ENCODE measurements at places on chromosomes 16 and 17.
A peak's percentile ranks its signal among the peaks of the same experiment; 100 is the strongest.

- no peak for DNase-seq
Measured at GRCh38 chr16:22428654-22429053, 54.2 kb upstream of the CDR2 start.

GRCh38 chr17:32658470-32659418 is 172.0 kb downstream of the CDK5R1 start:
- no peak for DNase-seq

DNA sequence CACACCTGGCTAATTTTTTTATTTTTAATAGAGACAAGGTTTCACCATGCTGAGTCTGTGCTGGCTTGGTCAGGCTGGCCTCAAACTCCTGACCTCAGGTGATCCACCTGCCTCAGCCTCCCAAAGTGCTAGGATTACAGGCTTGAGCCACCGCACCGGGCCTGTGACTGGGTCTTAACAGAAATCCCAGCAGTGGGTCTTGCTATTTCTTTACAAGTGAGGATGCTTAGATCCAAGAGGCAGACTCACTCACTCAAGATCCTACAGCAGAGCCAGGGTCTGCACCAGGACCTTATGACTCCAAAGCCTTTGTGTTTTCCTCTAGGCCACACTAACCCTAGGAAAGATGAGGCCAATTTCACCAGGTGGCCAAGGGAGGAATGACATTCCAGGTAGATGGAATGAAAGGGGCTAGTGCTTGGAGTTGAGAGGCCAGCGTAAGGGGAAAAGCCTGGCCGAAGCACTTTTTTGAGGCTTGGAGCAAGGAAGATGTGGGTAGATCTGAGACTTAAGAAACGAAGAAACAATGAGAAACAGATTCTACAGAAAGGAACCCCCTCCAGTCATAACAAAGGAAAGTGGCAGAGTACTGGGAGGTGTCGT is 5.7 kb upstream of the STAT5A start:
- no peak for DNase-seq

DNA sequence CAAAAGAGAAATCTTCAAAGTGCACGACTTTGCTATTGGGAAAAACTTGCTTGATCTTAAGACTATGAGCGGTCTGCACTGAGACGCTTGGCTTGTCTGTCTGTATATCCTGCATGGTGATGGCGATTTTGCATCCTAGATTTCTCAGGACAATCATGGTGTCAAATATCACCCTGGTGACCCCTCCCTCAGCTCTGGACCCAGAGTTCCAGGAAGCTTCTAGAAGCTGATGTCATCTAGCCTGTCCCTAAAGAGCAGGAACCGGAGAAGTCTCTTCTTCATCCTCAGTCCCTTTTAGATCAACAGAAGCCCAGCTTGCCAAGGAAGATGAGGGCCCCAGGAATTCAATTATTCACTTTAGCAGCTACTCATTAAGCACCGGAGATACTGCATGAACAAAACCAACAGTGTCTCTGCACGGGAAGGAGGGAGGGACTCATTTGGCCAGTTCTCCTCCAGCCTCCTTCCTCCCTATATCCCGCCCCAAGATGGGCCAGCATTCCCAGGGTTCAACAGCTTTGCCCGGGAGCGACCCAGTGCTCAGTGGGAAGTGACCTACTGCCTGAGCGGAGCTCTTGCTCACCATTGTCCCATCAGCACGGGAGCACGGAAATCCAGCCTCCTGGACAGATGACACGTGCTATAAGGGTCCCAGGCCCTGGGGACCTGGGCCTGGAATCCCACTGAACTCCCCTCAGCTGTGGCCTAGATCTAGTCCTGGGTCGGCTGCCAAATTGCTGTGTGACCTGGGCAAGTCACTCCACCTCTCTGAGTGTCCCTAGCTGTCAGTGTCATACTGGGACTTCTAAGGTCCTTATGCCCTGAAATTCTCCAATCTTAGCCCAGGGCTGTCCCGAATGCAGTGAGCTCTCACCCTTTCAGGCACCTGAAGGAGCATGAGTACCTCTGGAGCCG is 3.8 kb downstream of the EMP2 start:
- no peak for DNase-seq

DNA sequence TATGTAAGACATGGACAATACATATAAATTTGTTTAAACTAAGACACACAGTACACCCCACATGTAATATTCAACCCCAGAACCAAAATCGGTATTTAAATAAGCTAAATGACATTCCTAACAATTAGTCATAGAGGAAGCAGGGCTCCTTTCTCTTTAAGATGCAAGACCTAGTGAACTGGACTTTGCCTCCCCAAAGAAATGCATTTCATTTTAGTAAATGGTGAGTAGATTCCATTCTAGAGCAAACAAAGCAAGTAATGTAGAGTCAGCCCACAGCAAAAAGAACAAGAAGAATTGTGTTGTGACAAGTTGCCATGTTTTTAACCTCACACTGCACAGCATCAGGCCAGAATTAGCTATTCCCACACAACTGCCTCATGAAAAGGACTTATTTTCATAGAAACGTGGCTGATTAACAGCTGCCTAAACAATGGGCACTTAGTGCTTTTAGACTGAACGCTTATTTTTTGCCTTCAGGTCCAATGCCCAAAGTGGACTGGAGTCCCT is 14.4 kb downstream of the DNAJC7 start:
- no peak for DNase-seq

- peak; percentile 66 for DNase-seq
Measured at GRCh38 chr17:79391376-79392233, 219.2 kb downstream of the RBFOX3 start.

GRCh38 chr17:80396157-80397033 is 18.6 kb upstream of the ENDOV start:
- DNase-seq = no peak

DNA sequence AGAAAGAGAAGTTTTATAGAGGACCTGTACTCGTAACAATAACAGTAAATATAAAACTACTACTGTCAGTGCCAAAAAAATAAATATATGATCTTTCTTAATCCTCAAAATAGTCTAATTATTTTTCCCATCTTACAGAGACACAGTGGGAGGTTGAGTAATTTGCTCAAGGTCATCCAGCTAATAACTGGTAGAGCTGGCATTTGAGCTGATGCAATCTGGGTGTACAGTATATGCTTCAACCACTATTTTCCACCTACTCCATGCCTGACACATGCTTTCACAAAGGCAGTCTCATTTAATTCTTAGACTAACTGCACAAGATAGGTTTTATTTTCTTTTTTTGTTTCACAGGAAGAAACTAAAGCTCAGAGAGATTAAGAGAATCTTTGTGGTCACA is 33.6 kb downstream of the PIGL start:
- no peak for DNase-seq

- DNase-seq = peak; percentile 69
Measured at GRCh38 chr17:44363613-44364159, at the start of gene FAM171A2. FAM171A2 (minus strand) TSS chr17:44363853; CDS start chr17:44363714, 139 bp downstream.

- DNase-seq = no peak
Measured at GRCh38 chr17:81270279-81270678, 24.8 kb downstream of the SLC38A10 start.

DNA sequence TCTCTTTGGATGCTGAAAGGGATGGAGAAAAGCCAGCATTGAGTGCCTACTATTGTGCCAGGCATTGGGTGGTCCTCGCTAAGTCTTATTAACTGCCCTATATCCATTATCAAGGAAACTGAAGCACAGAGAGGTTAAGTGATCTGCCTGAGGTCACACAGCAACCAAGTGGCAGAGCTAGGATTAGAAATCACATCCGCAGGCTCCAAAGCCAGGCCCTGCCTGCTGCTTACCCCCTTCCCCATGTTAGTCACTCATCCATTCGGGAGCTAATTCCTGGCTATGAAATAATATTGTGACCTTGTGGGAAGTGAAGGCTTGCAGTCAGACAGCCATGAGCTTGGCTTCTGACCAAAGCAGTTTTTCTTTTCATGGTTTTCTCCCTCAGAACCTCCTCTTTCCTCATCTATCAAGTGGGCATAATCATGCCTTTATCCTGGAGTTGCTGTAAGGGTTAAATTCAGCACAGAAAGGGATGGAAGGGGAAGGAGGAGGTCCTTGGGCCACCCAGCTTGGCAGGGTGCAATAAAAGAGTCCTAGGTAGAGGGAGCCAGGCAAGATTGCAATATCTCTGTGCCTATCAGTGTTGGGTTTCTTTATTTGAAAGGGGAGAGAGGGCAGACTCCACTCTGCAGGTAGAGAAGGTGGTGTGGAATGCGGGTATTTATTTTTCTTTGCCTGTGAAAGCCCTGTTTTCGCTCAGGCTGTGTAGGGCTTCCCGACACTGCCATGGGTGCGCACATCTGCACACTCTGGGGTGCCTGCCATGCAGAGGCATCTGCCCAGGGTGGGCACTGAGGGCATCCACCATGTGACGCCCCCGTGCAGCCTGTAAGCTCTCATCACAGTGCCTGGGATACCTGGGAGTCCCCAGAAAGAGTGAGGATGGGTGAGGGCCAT is 11.3 kb downstream of the RAI1 start:
- DNase-seq = no peak

GRCh38 chr16:88370365-88370764 is 12.4 kb upstream of the ZNF469 start:
- no peak for DNase-seq

GRCh38 chr16:28100810-28101532 is 37.5 kb upstream of the GSG1L start:
- no peak for DNase-seq

- DNase-seq = no peak
Measured at GRCh38 chr16:396605-397004, 394 bp upstream of the NME4 start.

DNA sequence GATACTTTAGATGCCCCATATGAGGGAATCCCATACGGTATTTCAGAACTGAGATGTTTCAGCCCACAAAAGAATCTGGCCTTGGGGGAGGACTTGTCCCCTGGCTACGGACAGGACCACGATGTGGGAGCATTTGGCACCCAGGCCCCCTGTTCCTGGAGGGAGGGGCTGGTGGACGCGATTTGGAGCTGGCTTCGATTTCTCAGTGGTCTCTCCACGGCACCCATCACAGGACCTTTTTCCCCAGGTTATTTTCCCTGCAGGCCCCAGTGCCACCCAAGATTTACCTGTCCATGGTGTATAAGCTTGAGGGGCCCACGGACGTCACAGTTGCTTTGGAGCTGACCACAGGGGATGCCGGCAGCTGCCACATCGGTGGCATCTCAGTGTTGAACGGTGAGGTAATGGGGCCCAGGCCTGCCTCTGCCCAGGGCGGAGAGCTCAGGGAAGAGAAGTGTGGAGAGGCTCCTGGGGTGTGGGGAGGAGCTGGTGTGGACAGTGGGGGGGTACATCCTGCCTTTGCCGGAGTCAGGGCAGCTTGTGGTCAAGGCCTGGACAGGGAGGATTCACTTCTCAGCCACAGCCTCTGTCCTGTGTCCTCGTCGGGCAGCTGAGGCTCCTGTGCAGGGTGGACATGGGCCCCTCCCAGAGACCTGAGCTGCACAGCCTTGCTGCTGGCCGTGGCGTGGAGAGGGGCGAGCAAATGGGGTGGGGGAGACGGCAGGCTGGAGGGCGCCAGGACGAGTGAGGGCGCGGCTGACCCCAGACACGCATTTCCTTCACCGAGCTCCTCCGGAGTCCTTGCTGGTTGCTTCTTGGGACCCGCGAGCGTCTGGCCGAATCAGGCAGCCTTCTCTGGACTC is 9.9 kb downstream of the ENGASE start:
- DNase-seq = no peak

All from GM18507 (cell line).